Urinary bladder (tissue), 4 donors: ENCODE measurements at places on chromosomes 1 and 21. TPM values are rescaled to one million over a fixed set of nuclear protein-coding genes. Genes with fewer than 3 reads are reported as not detected.

EXTL1 gene
- total RNA-seq, result 2.3 TPM

GRCh38 chr1:5992814-5993555, 760 bp upstream of the NPHP4 start:
- no peak for DNase-seq

DNA sequence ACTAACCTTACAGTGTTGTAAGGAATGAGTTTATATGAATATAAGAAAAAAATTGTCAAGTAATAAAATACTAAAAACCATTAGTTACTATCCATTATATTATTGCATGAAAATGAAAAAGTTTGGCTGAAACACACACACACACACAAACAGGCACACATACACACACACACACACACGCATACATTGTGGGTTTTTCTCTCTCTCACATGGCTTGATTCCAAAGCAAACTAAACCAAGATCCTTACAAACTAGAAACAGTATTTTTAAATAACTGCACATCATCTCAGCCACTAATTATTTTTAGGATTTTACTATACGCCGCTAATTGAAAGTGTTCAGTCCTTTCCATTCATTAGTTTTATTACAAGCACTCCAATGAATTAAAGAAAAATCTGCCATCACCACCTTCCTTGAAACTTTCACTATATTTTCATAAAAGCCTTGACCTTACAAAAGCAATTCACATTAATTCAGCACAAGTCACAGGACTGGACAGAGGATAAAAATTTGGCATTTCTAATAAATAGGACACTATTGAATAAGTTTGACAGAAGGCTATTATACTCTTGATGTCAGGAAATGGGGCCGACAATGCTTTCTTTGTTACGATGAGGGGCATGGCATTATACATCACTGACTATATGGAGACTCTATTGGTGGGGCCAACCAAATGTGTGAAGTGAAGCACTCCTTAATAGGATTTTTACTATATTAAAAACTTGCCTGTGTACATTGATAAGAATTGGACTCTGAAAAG, 187.0 kb upstream of the ESRRG start:
- no peak for DNase-seq

DNA sequence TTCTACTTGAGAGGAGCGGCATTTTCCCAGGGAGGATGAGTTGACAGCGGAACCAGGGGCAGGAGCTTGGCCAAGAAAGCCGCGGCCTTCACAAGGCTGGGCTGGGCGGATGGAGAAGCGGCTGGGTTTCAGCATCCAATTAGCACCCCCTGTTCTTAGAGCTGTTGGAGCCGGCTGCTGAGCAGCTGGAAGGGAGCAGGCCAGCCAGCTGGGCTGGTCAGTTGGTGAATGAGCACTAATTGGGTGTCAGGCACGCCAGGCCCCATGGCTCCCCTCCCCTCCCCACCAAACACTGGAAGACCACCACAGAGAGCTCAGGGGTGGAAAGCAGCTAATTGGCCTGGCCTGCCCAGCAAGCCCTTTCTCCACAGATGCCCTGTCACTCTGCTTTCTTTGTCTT, 245.6 kb downstream of the RRAGC start:
- no peak for DNase-seq

WNT2B gene
- total RNA-seq, result 55.2 TPM

DNA sequence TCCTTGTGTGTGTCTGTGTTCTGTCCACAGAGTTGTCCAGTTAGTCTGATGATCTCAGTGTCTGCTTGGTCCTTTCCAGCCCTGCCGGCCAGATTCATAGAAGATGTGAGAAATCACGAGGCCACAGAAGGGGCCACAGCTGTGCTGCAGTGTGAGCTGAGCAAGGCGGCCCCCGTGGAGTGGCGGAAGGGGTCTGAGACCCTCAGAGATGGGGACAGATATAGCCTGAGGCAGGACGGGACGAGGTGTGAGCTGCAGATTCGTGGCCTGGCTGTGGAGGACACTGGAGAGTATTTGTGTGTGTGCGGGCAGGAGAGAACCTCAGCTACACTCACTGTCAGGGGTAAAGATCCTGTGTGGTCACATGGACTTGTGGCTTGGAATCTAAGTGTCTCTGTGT, 95.8 kb downstream of the OBSCN start:
- no peak for DNase-seq

DNA sequence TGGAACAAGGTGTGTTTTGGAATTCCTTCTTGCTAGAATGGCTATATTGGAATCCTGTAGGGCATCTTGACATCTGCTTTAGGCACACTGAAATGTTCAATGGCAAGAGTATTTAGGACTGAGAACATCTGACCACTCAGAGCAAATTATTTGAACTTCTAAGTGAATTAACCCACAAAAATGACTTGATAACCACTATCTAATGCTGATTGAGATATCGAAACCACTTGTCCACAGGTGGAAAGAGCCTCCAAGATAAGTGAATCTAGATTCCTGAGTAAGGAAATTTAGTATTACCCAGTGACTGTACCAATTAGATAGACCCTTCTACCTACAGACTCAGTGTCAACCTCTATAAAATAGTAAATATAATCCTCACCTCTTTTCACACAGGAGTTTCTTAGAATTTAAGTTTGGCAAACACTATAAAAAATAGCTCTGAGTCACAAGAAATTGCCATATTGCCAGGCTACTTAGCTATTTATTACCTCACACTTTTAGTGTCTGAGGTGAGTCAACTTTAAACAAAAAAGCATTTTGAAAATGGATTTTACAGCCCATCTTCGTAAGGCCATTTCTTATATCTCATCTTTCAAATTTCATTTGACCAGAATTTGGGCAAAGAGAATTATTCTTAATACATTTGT, 421.8 kb downstream of the PTBP2 start:
- DNase-seq, result no peak

TCEA3 gene
- 44.8 TPM for total RNA-seq

DNA sequence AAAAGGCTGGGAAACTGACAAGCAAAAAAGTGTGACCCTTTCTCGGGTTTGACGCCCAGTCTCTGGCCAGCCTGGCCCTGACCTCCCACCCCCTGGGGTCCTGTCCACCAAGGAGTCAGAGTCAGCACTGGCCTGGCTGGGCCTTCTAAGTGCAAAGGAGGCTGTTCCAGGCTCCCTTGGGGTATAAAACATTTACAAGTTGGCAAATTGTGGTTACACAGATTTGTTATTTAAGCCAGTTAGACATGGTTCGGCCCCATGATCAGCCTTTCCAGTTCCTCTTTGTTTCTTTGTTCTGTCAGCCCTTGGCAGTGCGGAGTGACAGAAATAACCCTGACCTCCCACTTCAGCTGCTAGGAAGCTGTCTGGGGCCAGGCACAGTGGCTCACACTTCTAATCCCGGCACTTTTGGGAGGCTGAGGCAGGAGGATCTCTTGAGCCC, 161.6 kb upstream of the RAB4A start:
- no peak for DNase-seq

KHDRBS1 gene
- total RNA-seq, result 84.8 TPM

DNA sequence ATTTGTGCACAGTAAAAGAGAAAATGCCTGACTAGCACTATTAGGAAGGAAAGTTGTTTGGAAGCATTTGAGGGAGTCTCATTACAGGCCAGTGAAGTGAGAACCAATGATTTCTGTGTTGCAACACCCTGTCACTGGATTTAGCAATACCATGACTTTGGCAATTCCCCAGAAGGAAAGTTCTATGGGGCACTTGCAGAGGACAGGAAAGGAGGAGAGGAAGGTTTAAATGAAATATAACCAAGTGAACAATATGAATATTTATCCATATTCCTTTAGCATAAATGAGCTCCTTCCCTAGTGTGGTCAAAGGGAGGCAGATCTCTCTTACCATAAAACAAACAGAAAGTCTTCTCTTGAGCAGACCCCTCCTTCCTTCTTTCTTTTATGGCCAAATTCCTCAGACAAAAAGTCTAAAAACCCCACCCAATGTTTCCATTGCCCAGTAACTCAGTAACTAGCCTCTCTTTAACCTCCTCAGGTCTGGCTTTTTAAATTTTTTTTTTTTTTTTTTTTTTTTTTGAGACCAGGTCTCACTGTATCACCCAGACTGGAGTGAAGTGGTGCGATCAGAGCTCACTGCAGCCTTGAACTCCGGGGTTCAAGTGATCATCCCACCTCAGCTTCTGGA, 5.5 kb downstream of the TLR5 start:
- DNase-seq, result no peak

ADAMTSL4 gene
- 35.5 TPM for total RNA-seq

DNA sequence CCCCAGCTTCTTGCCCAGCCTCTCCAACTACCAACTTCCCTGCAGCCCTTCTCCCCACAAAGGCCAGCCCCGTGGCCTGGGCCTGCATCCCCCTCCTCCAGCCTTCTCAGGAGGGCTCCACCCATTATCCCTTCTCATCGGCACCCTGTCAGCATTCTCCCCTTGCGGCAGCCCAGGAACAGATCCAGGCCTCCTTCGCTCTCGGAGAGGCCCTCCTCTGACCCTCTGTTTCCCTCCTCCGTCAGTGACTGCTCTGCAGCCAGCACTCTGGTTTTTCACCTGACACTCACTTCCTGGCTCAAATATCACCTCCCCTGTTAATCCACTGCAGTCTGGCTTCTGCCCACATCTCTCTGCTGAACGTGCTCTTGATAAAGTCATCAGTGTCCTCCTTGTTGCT, 17.5 kb downstream of the ADGRB2 start:
- DNase-seq, result no peak

ANGPTL1 gene
- 47.5 TPM for total RNA-seq

DNA sequence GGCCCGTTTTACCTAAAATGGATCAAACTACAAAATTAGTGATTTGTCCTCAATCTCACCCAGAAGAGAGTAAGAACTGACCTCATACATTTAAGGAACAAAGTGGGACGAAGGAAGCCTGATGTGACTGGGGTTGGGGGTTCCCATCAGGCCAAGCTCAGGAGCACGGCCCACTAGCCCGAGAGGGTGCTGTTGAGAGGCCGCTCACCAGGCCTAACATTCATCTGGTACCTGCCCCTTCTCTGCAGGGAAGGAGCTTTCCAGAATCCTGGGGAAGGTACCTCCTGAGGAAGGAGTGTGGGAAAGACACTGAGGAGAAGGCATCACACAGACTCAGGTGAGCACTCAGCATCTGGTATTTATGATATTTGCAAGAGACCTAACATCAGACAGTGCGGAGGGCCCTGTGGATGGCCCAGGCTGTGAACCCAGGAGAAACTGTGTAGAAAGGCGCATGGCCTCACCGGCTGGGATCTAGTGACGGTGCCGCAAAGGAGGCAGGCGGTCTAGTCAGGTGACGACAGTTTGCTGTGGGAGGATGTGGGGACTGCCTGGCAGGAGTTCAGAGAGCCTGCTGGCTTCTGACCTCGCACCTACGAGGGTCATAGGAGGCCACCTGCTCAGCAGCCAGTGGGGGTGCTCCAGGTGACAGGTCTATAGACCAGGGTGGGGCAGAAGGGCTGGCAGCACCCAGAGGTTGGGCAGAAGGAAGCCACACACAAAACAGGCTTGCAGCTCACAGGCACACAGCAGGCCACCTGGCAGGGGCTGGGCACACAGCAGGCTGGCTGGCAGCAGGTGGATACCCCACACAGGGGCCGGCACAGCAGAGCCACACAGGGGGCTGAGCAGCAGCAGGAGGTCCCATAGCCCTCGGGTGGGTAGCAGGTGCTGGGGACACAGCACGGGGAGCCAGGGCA, 543 bp downstream of the KRTAP12-4 start:
- DNase-seq, result no peak

- no peak for DNase-seq
These were observed 27.5 kb upstream of the RASAL2 start for GRCh38 chr1:178066296-178066907.

KRTAP19-3 gene
- not detected for total RNA-seq

- no peak for DNase-seq
These were observed 664 bp downstream of the BACE2 start for GRCh38 chr21:41168391-41169257.

- DNase-seq, result no peak
These were observed at the start of gene FCRL2 for GRCh38 chr1:157776971-157777391. Gene FCRL2, minus strand, starts transcription at chr1:157777132. Its CDS starts 59 bp downstream, at chr1:157777073.

SELENOF gene
- total RNA-seq, result 247 TPM

CYP4A11 gene
- not detected for total RNA-seq

DNA sequence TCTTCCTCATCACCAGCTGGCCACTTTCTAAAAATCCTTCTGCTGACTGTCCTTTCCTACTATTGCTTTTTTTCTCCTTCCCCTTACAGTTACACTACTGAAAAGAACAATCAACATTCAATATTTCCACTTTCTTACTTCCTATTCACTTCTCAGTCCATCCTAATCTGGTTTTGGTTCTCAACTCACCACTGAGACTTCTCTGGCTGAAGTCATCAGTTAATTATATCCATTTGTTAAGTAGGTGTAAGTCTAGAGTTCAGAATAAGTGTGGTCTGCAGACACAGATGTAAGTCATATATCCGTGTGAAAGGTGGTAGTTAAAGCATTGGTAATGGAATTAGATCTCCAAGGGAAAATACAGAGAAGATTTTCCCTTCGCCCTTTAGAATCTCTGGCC, 21.4 kb downstream of the PEA15 start:
- no peak for DNase-seq

DNA sequence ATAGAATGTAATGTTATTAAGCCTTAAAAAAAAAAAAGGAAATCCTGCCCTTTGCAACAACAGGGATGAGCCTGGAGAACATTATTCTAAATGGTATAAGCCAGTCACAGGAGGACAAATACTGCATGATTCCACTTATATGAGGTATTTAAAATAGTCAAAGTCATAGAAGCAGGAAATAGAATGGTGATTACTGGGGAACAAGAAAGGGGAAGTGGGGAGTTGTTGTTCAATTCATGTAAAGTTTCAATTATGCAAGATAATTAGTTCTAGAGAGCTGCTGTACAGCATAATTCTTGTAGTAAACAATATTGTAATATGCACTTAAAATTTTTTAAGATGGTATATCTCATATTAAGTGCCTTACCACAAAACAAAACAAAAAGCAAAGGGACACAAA, 13.2 kb downstream of the FCER1A start:
- no peak for DNase-seq

BATF3 gene
- total RNA-seq, result 2.3 TPM

DNA sequence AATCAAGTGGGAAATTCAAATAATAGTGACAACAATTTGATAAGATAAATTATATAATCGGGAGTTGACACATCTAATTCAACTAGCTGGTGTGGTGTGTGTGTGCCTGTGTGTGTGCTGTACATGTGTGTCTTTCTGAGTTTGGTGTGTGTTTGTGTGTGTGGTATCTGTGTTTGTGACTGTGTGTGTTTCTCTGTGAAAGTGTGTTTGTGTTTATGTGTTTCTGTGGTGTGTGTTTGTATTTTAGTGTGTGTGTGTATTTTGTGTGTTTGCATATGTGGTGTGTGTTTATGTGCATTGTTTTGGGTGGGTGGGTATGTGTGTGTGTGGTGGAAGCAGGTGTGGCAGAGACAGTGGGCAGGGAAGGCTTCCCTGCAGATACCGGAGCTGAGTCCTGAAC, 4.8 kb upstream of the DSCAM start:
- no peak for DNase-seq
